CD4-positive, alpha-beta T cell (primary cell): ENCODE measurements at places on chromosomes 2 and 18. TPM values are rescaled to one million over a fixed set of nuclear protein-coding genes. Genes with fewer than 3 reads are reported as not detected.

The CNTNAP5 gene
- total RNA-seq = not detected

The BOLL gene
- total RNA-seq = not detected

The GPAT2 gene
- 1.3 TPM for total RNA-seq

DNA sequence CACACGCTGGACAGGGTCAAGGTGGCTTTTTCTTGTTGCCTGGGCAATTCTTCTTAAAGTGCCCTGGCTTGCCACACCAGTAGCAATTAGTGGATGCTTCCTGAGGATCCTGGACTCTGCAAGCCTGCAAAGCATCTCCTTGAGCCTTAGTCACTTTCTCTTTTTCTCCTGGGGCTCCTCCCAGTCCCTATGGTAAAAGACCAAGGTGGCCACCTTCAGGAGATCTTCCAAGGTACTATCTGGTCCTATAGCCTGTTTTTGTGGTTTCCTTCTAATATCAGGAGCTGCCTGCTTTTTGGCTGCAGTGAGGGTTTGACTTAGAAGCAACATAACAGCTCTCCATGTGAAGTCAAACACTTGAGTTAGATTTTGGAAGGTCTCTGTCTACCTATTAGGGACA, 33.3 kb upstream of the GMCL1 start:
- H3K4me3 ChIP-seq = no peak overlapping the region
- H3K4me1 ChIP-seq = peaks cover 2% of the 10 kb centered on the region
- H3K27ac ChIP-seq = no peak overlapping the region
- no peak for DNase-seq

The LDAH gene
- total RNA-seq = 7.2 TPM

GRCh38 chr2:205427112-205427511, 255.2 kb upstream of the NRP2 start:
- H3K4me3 ChIP-seq = no peak overlapping the region
- H3K4me1 ChIP-seq = no peaks in the 10 kb centered on the region
- H3K27me3 ChIP-seq = no peaks in the 10 kb centered on the region
- H3K36me3 ChIP-seq = no peaks in the 10 kb centered on the region
- DNase-seq = no peak
